T-helper 22 cell (primary cell): ENCODE measurements at places on chromosomes 6 and 20.

DNA sequence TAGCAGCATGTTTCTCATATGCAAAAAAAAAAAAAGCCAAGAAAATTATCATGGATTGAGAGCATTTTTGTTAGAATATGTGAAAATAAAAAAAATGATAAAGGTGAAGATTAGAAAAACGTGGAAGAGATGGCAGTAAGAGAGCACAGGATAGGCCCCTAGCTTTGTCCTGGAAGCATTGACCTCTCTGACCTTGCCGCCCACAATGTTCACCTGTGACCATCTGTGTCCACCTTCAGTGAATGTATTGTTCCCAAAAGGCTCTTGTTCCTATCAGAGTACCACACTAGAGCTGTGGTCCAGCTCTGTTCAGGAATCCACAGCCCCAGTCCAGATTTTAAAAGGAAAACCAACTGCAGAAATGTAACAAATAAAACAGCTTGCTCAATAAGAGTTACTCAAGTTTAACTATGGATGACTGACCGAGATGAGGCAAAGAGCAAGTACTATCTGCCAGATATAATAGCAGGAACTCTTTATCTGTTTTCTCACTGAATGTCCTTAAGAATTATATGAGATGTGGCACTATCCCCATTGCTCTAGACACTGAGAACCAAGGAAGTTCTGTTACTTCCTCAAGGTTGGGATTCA, 287.7 kb upstream of the STXBP5 start:
- no peak for DNase-seq

- no peak for DNase-seq
Observed at GRCh38 chr6:122563364-122564052, 46.7 kb upstream of the PKIB start.

- no peak for DNase-seq
Observed at GRCh38 chr6:111534231-111534751, 51.3 kb upstream of the REV3L start.

- DNase-seq, result no peak
Observed at GRCh38 chr6:18349386-18349785, 37.8 kb upstream of the RNF144B start.

- no peak for DNase-seq
Observed at GRCh38 chr6:77456531-77457248, 6.6 kb downstream of the HTR1B start.

- DNase-seq, result no peak
Observed at GRCh38 chr20:35886537-35886936, 67.8 kb downstream of the SCAND1 start.

GRCh38 chr20:50120935-50121693, 8.2 kb upstream of the UBE2V1 start:
- DNase-seq, result peak; percentile 34

DNA sequence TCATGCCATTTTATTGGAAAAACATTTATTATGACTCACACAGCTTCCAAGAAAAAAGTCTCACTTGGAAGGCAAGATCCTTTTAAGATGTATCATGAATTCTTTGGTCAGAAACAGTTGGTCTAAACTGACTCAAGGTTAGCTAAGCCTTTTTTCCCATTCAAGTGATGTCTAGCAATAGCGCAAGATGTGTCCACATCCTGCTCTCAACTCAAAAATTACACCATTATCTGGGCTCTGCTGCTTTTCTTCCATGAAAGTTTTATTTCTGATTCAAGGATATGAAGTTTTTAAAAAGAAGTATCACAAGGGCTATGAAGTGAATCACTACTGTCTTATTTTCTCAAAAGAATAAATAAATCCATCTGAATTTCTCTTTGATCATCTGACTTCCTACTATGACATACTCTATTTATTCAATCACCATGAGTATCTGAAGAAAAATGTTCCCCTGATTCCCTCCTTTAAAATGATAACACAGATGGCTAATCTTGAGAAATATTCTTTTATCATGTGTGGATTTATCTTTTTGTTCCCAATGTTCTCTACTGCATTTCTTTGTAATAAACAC, 139.2 kb downstream of the AHI1 start:
- DNase-seq, result no peak

GRCh38 chr6:11616200-11616611, 78.7 kb downstream of the TMEM170B start:
- DNase-seq, result no peak

GRCh38 chr6:115901896-115902295, 158.8 kb downstream of the FRK start:
- no peak for DNase-seq
